NCI-H1092 treated with DMSO at 0.1 percent for 48 hours (cell line): ENCODE measurements at places on chromosomes 6 and 20.

DNA sequence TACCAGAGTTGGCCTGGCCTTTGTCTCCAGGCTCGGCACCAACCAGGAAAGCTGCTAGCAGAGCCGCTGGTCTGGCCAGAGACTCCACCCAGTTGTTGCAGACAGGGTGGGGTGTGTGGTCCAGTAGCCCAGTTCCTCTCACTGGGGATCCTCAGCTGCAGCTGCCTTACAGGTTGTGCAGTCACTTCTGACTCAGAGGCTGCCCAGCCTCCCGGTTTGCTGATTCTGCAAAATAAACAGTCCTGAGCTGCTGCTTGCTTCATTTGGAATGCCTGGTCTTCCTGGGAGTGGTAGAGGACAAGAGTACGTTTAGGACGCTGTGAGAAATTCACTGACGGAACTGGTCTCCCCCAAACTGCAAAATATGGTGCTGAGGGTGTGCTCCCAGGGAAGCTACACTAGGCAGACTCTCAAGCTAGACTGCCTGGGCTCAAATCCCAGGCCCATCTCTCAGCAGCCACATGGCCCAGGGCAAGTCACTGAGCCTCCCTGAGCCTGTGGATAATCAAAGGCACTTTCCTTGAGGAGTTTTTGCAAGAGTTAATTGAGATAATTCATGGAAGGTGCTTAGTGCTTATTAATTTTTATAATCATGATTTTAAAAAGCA, 246.1 kb downstream of the TFAP2C start:
- DNase-seq, result no peak

GRCh38 chr6:16822975-16823717, 61.9 kb upstream of the ATXN1 start:
- DNase-seq, result no peak

DNA sequence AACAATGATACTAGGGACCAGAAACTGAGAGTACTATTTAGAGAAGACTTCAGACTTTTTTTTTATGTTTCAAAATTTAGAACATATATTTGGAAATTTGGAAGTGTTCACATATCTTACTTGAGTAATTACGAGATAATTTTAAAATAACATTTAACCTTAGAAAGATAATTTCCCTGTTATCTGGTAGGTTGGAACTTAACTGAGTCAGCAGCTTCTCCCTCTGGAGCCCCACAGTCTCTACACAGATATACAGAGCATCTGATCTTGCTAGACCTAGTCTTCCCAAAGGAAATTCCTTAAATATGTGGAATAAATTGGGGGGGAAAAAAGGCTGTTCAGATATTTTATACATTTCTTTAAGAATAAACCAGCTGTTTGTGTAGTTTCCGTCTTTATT, 48.6 kb downstream of the TSPYL4 start:
- DNase-seq, result no peak

DNA sequence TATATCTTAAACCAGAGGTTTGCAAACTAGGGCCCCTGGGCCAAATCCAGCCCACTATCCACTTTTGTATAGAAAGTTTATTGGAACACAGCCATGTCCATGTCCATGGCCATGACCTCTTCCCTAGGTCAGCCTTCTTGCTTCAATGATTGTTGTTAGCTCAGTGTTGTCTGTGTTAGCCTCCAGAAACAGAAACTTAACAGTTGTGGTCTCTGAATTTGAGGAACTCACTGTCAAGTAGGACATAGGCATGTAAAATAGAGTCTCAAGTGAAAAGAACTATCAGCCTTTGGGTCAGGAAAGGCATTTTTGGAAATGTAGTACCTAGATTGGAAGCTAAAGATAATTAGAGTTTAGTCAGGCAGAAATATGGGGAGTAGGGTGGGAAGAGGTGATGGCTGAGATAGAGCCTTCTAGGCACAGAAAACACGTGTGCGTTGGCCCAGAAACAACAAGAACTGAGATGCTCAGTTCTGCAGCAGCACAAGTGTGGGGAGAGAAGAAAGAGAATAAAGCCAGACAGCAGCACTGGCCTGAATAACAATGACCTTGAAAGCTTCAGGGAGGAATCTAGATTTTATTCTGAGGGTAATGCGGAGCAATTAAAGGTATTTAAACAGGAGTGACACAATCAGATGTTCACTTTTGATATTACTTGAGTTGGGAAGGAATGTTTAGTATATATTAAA, 87.0 kb upstream of the OLIG3 start:
- no peak for DNase-seq

GRCh38 chr20:13765299-13765698, 19.4 kb downstream of the ESF1 start:
- DNase-seq, result no peak

DNA sequence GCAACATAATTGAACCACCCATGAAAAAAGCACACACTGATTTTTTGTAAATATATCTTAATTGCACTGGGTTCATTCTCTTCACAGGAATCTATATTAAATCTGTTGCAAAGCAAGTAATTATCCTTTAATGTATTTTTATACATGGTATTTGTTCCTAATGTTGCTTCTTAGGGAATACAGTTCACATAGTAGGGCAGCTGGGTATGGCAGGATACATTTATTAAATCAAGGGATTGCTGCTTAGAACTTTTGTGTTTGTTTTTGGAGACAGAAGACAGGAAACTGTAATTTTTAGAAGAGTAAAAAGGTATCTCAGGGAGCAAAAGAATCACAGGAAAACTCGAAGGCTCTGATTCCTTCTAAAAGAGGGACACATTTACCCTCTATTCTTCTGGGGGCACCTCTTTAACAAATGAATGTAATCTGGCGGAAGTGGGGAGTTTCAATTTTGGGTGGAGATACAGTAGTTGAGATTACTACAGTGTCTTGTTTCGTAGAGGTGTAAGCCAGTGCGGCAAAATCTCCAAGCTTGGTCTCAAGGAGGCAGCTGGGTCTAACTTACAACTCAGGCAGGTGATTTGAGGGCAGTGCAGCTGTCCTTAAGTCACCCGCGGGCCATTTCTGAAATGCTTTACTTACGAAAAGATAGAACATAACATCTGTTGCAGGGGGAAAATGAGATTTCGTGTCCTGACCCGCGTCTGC, 812 bp upstream of the SMIM13 start:
- DNase-seq, result no peak

DNA sequence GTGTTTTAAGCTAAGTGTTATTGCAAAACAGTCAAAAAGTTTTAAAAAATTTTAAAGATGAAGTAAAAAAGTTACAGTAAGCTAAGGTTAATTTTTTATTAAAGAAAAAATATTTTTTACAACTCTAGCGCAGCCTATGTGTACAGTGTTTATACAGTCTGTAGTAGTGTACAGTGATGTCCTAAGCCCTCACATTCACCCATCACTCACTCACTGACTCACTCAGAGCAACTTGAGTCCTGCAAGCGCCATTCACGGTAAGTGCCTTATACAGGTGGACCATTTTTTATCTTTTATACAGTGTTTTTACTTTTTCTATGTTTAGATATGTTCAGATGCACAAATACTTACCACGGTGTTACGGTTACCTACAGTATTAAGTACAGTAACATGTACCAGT, 83.4 kb upstream of the STMND1 start:
- DNase-seq, result no peak

- no peak for DNase-seq
These were observed 141.1 kb upstream of the SGK1 start for GRCh38 chr6:134458857-134459657.

GRCh38 chr20:38270869-38271605, 10.5 kb upstream of the KIAA1755 start:
- DNase-seq, result no peak

DNA sequence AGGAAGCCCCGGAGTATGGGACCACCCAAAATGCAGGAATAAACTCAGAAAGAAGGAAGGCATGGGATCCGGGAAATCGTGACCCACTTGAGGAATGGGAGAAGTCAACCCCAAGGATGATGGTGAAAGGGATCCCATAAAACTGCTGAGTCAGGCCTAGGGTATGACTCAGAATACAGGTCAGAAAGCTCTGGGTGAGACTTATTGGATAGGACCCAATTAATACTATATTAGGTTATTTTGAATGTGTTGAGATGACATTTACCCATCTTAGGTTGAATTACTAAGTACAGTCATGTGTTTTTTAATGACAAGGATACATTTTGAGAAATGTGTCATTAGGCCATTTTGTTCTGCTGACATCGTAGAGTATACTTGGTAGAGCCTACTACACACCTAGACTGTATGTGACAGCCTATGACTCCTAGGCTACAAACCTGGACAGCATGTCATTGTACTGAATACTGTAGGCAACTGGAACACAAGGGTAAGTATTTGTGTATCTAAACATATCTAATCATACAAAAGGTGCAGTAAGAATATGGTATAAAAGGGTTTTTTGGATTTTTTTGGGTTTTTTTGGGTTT, 17.1 kb upstream of the HIVEP1 start:
- no peak for DNase-seq

DNA sequence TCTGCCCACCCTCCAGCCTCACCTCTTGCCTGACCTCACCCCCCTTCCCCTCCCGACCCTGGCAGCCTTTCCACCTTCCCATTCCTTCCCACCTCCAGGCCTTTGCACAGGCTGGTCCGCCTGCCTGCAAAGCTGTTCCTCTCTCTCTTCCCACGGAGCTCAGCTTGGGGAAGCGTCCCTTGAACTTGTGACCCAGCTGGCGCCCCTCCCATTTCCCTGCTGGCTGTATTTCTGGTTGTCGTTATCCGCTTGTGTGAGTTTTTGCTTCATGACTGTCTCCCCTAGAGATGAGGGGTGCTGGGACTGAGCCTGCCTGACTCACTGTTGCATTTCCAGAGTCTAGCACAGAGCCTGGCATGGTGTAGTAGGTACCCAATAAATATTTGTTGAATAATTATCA, 32.5 kb downstream of the VSTM2L start:
- no peak for DNase-seq

GRCh38 chr6:140050101-140050995, 675.9 kb upstream of the CITED2 start:
- no peak for DNase-seq

DNA sequence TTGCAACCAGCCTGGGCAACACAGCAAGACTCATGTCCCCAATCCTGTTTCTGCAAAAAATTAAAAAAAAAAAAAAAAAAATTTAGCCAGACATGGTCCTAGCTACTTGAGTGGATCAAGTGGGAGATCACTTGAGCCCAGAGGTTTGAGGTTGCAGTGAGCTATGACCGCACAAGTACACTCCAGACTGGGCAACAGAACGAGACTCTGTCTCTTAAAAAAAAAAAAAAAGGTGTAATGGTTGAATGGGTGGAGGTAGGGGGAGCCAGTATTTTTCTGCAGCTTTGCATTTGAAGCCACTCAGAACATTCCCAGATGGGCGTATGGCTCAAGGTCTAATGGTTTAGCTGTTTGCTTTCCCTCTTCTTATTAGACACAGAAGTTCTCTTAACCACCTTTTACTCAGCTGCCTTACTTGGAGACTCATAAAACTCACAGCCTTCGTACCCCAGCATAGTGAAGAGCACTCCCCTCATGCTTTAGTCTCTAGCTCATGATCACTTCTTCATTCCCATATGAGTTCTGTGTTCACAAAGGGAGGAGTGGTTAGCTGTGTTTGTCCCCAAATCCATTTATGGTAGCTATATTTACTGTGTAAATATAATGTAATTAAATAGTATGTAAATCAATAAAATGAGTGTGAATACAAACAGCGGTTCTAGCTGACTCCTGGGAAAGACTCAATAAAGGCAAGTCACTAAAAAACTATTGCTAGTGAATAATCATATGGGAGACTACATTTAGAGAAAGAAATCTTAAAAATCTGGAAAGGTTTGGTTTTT, 9.0 kb downstream of the FKBP1A start:
- DNase-seq, result peak; percentile 88

DNA sequence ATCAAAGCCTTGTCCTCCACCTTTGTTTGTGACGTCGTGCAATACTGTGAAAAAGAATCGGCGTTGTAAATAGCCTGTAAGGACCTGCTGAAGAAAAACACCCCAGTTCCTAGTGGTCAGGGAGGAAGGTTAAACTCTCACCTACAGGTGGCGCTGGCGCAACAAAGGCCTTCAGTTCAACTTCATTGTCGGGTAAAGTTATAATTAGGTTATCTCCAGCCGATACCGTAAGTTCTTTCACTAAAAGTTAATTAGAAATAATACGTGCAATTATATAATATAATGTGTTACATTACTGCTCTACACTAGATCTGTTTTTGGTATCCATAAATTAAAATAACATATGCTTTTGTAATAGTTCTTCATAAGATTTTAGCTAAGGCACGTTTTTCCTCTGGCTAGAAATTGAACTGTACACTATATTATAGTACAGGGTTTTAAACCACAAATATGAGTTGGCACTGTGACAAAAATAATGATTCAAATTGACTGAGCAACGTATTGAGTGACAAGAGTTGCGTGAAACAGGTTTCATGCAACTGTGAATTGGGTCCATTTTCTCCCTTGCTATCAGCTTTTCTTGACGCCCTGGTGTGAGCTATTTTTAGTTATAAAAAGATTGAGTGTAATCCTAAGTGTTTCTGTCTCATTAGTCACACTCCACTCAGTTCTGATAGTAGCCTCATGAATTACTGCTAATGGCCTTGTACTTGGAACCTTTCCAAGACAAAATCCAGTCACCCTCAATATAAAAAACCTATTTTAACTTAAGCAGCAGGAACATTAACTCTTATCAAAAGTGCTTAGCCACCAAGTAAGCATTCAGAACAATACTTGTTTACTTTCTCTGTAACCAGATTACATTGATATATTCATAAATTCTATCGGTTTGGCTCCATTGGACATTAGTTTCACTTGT, 62.3 kb downstream of the KIAA0319 start:
- peak; percentile 94 for DNase-seq

DNA sequence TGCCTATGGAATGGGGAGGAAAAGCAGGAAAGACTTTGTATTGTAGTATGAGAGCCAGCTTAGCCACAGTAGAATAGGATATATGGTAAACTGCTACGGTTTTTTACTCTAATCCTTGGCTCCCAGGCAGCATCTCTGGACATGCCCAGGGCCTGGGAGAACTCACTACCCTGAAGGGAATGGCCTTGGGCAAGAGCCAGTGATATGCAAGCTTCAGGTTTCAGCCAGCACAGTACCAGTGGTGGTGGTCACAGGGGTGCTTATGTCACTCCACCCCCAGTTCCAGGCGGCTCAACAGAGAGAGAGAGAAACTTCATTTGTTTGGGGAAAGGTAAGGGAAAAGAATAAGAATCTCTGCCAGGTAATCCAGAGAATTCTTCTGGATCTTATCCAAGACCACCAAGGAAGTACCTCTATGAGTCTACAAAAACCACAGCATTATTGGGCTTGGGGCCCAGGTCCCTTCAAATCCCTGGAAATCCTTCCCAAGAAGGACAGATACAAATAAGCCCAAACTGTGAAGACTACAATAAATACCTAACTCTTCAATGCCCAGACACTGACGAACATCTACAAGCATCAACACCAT, 121.2 kb downstream of the THBS2 start:
- no peak for DNase-seq

DNA sequence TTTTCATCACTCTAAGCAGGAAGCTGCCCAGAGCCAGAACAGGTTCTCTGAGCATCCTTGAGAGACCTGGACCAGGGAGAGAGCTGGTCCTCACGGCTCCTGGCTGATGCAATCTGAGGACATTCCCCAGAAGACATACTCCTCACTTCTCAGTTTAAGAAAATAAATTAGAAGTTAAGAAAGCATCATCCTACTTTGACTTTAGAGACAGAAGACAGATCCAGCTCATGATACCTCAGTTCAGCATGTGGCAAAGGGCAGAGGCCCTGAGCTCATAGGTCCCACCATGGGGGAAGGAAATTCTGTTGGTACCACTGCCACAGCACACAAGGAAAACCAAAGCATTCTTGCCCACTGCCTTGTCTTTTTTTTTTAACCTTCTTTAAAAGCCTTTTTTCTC, 378.1 kb upstream of the JARID2 start:
- no peak for DNase-seq

- peak; percentile 68 for DNase-seq
These were observed 807 bp downstream of the LKAAEAR1 start for GRCh38 chr20:64083378-64083803.
